ENCODE measurements at places on chromosomes 1 and 21.

DNA sequence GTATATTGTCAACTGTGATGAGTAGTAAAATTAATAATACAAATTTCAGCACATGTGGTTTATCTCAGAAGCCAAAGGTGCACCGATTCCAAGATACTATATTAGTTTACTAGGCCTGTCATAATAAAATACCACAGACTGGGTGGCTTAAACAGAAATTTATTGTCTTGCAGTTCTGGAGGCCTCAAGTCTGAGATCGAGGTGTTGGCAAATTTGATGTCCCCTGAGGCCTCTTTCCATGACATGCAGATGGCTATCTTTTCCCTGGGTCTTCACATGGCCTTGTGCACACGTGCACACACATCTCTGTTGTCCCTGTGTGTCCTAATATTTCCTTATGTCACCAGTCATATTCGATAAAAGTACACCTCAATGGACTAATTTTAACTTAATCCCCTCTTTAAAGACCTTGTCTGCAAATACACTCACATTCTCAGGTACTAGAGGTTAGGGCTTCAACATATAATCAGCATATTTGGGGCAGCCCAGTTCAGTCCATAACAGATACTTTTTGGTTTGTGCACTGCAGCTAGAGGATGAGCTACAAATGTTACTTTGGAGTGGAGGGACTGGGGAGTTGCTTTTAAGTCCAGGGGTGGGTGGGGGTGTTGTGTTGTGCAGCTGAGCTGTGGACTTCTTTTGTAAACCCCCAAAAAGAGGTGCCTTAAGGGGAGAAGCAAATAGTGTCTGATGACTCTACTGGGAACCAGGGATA is 21.4 kb downstream of the TSNAX start:
- DNase-seq: no peak

GRCh38 chr1:217032715-217033367 is 309.6 kb upstream of the ESRRG start:
- no peak for DNase-seq

DNA sequence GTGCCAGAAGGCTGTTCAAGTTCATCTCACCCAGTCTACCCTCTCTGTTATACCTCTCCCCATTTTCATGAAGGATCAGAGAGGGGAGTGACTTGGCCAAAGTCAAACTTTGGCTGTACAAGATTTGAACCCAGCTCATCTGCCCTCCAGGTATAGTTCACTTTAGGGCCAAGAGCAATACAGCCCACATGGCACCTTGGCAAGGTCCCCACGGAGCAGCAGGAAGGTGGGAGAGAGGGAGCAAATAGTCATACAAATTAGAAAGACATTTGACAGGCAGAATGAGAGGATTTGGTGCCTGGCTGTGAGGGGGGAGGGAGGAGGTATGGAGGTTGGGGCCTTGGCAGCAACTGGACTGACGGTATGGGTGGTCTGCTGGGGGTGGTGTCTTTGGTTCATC is 1.0 kb downstream of the HPCAL4 start:
- DNase-seq: no peak

- DNase-seq: no peak
These were observed 22.7 kb downstream of the NDUFS5 start for GRCh38 chr1:39048745-39049370.

- DNase-seq: no peak
These were observed 122.9 kb upstream of the DAB1 start for GRCh38 chr1:57546549-57547330.

DNA sequence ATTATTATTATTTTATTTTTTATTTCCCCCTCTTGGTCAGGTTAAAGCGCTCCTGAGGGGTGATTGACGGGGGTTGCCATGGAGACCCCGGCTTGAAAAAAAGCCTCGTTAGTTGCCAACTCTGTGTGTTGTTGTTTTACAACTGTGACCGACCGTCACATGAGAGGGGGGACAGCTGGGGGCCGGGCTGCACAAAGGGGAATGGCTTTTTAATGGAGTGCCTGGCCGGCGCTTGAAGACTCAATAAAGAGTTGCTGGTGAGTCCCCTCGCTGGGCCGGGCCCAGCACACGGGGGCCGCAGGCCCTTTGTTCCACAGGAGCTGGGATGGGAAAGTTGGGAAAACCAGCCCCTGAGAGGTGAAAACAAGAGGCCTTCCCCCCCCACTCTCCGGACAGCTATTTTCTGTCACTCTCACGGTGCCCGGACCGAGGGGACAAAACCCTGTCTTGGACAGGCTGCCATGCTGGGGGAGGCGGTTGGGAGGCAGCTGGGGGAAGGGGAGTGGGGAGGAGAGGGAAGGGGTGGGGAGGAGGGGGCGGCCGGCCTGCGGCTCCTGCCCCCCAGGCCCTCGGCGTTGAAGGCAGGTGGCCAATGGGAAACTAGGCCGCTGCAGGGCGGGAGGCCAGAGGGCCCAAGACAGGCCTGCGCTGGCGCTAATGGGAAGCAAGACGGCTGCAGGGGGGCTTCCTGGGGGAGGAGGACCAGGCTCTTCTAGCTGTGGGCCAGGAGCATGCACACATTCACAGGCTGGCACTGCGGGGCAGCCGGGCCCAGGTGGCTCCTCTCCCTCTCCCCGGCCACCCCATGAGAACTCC is 67.6 kb downstream of the CASZ1 start:
- DNase-seq: no peak

DNA sequence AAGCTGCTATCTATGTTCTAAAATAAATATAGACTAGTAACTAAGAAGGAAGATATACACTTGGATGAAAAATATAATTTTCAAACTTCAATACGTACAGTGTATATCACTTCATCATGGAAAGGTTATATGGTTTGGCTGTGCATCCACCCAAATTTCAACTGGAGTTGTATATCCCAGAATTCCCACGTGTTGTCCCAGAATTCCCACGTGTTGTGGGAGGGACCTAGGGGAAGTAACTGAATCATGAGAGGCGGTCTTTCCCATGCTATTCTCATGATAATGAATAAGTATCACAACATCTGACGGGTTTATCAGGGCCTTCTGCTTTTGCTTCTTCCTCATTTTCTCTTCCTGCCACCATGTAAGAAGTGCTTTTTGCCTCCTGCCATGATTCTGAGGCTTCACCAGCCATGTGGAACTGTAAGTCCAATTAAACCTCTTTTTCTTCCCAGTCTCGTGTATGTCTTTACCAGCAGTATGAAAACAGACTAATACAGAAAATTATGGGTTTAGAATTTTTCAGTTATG is 10.7 kb downstream of the NEGR1 start:
- DNase-seq: no peak

GRCh38 chr1:230237009-230237370 is 170.0 kb downstream of the GALNT2 start:
- DNase-seq: no peak

DNA sequence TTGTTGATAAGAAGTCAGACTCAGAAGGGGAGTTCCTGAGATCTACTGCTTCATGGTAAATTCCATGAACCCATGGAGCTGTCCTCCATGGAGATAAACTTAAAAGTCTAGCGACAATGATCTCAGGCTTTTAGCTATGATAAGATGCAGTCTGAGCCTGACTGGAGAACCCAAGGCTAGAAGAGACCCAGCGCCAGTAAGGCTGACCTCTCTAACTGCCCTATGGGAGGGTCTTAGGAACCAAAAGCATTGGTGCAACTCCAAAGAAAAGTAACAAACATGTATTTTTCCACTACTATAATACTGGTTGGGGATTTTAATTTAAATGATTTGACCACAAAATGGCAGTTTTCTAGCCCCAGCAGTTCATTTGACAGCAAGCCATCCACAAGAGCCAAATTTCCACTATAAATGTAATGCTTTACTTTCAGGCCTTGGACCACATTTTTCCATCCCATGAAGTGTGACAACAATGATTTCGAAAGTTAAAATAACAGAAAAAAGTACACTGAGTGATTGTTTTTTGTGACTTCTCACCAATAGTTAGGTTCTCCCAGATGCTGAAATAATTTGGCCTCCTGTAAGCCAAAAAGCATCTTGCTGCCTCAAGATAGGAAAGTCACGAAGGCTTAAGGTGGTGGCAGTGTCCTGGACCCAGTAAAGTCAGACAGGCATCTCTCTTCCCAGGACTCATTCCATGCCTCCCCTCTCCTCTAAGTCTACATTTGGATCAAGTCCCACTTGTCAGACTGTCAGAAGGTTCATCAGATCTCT is 43.1 kb upstream of the EXOSC10 start:
- DNase-seq: no peak

GRCh38 chr1:63688302-63688890 is 85.4 kb upstream of the ROR1 start:
- DNase-seq: no peak

DNA sequence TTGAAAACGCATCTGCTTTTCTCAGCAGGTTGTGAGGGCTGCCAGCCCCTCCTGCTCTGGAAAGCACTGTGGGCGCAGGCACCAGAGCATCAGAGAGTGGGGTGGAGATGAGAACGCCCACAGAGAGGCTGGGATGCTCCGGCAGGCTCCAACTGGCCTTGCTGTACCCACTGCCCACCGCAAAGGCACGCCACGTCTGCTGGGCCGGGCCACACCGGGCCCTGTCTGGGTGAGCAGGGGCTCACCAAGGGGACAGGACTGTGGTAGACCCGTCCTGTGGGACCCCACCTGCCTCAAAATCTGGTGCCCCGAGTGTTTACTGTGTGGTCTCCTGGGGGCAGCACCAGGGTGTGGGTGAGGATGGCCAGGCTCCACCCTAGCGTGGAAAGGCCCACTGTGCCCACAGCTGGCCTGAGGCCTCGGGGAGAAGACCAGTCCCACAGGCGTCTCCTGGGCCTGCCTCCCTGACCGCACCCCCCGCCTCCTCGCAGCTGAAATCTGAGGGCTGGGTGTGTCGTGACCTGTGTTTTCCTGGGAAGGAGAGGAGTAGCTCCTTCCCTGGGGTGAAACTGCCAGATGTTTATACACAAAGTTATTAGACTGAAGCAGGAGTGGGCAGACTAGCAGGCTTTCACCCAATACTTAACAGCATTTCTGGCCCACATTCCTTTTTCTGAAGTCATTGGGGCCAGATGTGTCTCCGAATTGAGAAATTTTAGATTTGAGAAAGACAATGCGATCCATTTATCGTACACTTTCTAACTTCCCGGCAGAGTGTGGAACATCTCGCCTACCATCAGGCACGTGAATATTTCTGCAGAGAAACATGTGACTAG is 53.8 kb downstream of the STUM start:
- no peak for DNase-seq

Data from NCI-H774 (cell line).